ENCODE measurements at places on chromosomes 12 and 14. TPM values are rescaled to one million over a fixed set of nuclear protein-coding genes. Genes with fewer than 3 reads are reported as not detected.

- DNase-seq = no peak
These were observed 16.4 kb upstream of the SRSF5 start for GRCh38 chr14:69750495-69750894.

DNA sequence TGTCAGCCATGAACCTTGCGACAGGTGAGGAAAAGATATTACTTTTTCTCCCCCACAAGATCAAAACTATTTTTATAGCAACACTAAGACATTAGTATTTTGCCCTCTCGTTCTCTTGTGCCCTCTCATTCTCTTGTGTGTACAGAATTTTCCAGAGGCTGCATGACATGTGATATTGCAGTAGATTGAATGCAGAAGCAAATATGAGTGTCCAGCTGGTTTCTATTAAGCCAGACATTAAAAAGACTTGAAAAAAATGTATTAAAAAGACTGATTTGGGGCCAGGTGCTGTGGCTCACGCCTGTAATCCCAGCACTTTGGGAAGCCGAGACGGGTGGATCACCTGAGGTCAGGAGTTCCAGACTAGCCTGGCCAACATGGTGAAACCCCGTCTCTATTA is 63.7 kb upstream of the ZFP36L1 start:
- DNase-seq = peak; percentile 15

- peak; percentile 71 for DNase-seq
These were observed 65.3 kb downstream of the IQSEC3 start for GRCh38 chr12:131732-132495.

DNA sequence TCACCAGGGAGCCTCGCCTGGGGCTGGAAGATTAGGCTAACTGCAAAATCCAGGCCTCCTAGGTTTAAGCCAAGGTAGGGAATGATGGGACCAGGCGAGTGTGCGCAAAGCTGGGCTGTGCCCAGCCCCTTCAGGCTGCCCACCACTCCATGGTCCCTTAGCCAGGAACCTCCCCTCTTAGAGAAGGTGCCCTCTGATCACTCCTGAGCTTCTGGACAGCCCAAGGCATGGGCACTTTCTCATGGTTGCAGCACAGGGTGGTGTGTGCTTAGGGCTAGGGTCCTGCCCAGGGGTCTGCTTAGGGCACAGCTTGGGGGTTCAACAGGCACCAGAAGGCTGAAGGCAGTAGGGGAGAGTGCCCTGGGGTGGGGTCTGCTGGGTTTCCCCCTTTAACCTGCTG is 69.0 kb downstream of the PRIMA1 start:
- DNase-seq = peak; percentile 34

DNA sequence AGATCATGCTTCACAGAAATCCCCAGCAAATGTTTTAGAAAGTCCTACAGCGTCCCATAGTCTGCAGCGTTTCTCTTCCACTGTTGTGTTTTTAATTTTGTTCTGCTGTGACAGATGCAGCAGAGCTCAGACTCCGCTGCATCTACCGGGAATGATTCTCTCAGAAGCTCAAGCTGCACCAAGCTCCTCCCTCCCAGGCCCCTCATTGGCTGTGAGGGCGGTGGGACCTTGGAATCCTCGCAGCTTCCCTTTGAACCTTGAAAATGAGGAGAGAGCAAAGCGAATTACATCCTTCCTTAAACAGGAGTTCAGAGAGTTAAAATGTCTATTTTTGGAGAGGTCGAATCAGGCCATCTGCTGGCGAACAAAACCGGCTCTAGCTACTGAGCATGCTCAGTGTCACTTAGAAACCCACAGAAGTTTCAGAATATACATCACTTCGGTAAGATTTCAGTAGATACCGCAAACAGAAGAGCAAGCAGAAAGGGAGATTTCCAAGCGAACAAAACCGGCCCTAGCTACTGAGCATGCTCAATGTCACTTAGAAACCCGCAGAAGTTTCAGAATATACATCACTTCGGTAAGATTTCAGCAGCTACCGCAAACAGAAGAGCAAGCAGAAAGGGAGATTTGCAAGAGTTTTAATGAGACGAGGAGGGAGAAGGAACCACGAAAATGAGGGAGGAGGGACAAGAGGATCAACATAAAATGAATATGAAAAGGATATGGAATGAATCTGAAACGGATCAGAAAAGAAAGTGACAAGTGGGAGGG is at the start of gene ABCD2:
Gene ABCD2, minus strand, starts transcription at position 144 of the 774 bp plus-strand sequence. CDS start 188 bp downstream, outside the sequence.
- DNase-seq = peak; percentile 77

- no peak for DNase-seq
These were observed 81.0 kb downstream of the DUSP16 start for GRCh38 chr12:12481631-12482030.

GRCh38 chr12:29739279-29739991 is 44.3 kb downstream of the TMTC1 start:
- no peak for DNase-seq

- peak; percentile 6 for DNase-seq
These were observed 15.4 kb upstream of the YY1 start for GRCh38 chr14:100223332-100224201.

Gene C12orf60
- total RNA-seq = 0.59 TPM

Gene C12orf56
- under 0.01 TPM for total RNA-seq

Gene A2ML1
- under 0.01 TPM for total RNA-seq

Gene ZNF839
- total RNA-seq = 9.1 TPM
